ENCODE measurements at places on chromosomes 4 and X.

- DNase-seq: no peak
Observed at GRCh38 chr4:42478946-42479345, 81.7 kb downstream of the SHISA3 start.

DNA sequence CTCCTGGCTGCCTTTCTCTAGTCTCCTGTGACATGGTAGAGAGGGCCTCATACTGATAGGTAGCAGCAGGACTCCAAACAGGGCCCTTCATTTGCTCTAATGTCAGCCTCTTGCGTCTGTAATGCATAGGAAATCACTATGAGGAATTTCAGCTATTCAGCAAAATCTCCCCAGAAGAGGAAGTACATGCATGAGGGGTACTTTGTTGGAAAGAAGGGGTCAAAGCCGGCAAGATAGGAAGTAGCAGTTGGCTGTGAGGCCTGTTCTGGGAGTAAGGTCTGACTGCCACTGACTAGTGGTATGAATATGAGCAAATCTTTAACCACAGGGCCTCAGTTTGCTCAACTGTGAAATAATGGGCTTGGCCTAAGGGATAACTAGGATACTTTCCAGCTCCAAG is 283.2 kb downstream of the ARHGAP10 start:
- no peak for DNase-seq

DNA sequence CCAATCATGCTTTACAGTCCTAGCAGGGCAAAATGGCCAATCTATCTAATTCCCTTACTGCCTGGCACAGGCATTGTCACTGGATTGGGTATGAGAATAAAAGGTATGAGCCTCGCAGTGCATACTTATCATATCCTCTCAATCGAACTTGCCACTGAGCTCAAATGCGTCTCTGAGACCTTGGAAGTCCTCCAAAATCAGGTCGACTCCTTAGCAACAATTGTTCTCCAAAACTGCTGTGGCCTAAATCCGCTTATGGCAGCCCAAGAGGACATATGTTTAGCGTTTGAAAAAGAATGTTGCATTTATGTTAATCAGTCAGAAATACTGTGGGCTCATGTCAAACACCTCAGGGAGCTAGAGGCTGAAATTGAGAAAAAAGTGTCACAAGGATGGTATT is 69.7 kb downstream of the SPIN4 start:
- no peak for DNase-seq

- no peak for DNase-seq
Observed at GRCh38 chr4:10810411-10810810, 125.8 kb upstream of the CLNK start.

Data from hepatic stellate cell (primary cell).